ENCODE measurements at places on chromosomes 2 and 18.

GRCh38 chr2:128385365-128385764 is 66.7 kb upstream of the HS6ST1 start:
- DNase-seq, result no peak

GRCh38 chr2:158502974-158503373 is 46.2 kb downstream of the PKP4 start:
- no peak for DNase-seq

- DNase-seq, result no peak
Measured at GRCh38 chr2:20797096-20797495, 25.8 kb downstream of the LDAH start.

- no peak for DNase-seq
Measured at GRCh38 chr2:28627722-28628480, 123.7 kb upstream of the PPP1CB start.

- DNase-seq, result no peak
Measured at GRCh38 chr2:127226520-127227263, 6.6 kb upstream of the CYP27C1 start.

DNA sequence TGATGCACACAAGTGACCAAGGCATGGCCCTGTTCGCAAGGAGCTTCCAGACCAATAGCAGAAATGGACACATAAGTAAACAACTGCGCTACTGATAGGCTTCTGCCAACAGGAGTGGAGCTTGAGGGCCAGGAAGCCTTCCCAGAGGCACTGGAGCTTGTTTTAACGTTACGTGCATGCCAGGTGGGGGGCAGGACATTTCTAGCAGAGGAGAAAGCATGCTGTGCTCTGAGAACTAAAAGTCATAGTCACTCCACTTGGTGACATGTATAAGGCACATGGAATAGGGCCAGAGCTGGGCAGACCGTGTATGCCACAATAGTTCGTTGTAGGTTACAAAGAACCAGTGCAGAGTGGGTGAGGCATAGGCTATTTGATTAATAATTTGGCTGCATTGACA is 184.2 kb downstream of the NEDD4L start:
- DNase-seq, result no peak

DNA sequence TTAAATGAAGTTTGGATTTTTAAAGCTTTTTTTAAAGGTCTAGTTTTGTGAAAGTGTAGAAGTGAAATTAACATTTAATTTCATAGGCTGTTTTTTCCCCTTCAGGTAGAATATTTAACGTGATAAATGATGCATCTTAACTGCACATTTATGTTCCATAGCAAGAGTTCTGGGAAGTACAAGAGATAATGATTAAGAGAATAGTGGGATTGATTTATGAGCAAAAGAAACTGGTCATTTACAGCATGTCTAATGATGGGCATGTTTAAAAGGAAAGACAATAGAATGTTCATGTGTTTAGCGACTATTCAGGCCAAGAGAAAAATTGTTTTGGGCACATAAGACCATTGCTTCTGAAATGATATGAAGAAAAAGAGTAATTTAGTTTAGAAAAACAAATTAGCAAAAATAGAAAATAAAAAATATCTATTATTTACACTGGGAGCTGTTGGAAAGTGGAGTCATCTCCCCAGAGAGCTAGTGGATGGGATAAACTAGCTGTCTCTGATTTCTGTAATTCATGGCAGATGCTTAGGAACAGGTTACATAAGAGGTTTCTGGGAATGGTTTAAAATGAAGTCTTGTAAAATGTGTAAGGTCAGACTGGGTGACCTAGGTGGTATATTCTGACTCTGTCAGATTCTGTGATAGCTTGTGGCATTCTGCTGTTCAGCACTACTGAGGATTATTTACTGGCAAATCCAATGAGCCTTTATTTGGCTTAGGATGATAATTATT is 60.7 kb downstream of the WDR7 start:
- DNase-seq, result no peak

DNA sequence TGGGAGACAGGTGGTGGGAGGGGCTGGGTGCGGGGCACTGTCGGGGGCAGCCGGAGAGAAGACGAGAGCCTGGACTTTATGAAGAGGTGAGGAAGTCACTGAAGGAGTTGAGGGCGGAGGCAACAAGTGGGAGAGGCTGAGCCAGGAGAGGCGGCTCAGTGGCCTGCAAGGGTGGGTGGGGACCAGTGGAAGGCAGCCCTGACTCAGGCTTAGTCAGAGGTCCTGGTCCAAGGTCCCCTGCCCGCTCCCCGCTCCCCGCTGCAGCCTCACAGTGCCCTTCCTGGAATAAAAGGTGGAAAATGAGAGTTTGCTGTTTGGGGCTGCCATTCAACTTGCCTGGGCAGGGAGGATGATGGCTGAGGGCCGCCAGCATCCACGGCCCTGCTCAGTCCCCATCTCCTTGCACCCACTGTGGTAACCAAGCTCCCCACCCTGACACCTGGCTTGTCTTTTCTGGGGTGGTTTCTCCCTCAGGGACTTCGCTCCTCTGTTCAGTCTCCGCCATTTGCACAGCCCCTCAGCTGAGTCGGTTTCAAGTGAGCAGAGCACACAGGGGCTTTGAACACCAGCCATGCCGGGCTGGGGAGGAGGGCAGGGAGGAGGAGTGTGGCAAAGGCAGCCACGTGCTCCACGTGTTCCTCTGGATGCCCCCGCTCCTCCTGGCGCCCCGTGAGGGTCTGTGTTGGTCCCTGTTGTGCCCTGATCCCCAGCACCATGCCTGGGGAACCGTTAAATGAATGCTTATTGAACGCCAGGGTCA is 13.7 kb upstream of the RALB start:
- DNase-seq, result no peak

DNA sequence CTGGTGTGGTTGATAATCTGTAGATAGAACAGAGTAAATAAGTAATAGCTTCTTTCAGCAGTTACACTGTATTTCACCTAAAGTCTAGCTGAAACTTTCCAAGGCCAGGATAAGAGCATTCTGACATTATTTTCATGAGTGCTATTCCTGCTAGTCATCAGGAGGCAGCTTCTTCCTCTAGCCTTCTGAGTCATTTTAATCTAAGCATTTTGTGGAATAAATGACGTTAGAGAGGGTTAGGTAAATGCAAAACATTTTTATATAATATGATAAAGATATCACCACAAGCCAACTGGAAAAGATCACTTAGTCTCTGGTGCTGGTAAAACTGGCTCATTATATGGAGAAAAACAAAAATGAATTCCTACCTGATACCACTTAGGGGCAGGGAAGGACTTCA is 138.5 kb downstream of the MEP1B start:
- no peak for DNase-seq

- DNase-seq, result no peak
Measured at GRCh38 chr2:16223161-16223840, 283.0 kb downstream of the MYCN start.

DNA sequence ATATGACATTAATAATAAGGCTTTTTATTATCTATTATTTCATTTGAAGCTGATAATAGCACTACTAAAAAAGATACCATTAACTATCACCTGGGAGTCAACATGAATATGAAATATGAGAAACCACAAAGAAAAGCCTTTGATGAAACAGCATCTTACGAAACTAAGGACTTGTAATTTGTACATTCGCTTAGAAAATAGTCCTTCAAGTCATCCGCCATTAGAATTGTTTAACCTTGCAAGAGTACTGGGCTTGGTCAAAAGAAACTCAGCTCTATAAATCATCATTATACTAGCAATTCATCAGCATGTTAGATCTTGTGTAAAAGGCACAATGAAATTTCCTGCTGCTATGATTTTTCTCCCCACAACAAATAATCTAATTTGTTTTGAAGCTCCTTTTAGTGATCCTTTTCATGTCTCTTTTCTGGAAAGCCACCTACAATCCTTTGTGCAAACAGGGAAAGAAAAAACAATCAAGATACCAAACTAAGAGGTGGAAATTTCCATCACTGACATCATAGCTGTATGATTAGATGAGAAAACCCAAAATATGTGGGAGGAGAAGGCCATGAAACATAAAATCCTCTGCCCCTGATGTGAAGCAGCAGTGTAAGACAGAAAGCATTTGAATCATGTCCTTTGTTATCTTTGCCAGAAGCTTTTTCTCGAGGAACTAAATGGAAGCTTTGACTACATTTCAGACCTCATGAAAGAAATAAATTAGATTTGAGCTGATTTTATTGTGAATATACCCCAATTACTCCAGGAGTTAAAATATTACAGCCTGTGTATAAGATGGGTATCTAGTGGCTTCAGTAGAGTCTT is 31.2 kb downstream of the SCN9A start:
- DNase-seq, result no peak

DNA sequence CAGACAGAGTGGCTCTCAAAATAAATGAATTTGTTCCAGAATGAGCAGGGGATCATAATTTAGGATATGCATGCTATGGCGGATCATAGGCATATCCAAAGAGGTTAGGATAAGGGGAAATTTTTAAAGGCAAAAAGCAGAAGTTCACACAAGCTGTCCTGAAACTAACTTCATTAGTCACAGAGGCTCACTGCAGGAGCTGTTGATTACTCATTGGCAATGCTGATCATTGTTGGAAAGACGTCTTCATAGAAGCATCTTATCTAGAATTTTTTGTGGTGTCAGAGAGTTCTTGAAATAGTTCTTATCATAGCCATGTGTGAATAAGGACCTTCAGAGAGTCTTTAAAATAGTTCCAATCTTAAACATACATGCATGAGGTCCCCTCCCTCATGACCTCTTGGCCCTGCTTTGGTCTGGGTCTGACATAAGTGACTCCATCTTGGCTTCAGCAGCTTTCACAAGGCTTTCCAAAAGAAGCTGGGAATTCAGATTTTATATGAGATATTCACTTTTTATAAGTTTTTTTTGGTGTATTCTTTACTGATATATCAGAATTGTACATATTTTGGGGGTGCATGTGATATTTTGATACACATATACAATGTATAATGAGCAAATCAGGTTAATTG is 7.5 kb upstream of the CCDC195 start:
- DNase-seq, result no peak

- no peak for DNase-seq
Measured at GRCh38 chr2:160977376-160977775, 182.9 kb upstream of the TANK start.

DNA sequence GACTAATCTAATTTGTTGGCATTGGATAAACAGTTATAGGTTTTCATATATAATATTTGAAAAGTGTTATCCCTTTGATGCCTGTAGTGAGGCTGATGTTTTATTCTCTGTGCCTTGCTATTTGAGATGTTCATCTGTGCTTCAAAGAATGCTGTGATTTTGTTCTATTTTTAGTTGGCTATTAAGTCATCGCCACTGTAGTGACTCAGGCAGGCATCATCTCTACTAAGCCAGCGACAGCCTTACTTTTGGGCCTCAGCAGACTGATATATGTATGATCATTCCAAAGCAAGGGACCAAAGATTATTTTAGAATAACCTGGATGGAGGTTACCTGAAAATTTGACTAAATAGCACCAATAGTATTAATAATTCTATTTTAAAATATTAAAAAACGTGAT is 1674.5 kb upstream of the NXPH2 start:
- DNase-seq, result no peak

GRCh38 chr2:157825885-157826284 is 50.2 kb downstream of the ACVR1 start:
- no peak for DNase-seq

DNA sequence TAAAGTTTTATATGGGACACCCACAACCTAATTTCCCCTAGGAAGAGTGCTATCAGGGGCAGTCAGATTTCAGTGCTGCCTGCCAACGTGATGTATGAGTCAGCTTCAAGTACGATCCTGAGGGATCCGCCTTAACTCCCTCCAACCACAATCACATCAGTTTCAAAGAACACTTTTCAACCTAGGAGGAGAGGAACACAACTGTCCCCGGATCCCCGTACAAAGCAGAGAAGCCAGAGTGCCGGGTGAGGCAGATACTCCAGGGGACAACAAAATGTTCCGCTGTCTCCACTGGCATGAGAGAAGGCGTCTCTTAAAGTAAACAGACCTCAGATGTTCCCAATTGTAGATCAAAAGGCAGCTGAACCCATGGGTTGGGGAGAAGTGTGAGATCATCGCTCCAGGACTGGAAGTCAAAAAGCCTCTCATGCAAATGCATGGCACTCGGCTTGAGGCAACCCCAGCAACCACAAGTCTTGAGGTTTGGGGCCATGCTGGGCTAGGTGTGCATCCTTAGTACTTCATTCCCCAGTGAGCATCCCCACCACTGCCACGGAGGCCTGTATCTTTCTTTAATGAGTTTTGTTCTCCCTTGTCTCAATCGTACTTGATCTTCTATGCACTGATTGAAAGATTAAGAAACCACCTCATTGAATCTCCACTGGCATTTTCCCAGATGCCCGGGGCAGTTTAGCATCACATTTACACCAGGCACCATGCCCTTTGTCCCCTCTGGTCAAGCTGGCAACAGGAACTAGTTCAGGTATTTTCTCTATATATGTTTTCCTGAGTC is 91.0 kb upstream of the CCBE1 start:
- no peak for DNase-seq

- DNase-seq, result no peak
Measured at GRCh38 chr2:181116261-181116660, 135.9 kb downstream of the UBE2E3 start.

DNA sequence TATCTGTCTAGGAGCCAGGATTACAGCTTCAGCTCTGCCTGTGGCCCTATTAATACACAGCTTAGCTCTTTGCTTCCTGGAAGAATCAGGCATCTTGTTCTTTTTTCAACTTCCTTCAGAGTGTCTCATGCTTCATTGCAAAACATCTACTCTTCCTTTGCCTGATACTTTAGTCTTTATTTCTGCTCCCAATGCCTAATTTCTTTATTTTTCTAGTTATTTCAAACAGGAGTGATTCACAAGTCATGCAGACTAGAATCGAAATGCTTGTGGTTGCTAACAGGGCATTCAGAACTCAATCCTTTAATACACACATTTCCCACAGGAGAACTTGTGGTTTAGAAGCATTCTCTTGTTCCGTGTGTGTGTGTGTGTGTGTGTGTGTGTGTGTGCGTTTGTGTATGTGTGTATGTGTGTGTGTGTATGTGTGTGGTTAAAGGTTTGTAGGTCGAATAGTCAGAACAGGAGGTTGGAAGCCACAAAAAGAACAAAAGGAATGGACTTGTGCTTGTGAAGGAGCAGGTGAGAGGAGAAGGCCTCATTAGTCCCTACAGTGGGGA is 28.3 kb upstream of the INSIG2 start:
- DNase-seq, result no peak

DNA sequence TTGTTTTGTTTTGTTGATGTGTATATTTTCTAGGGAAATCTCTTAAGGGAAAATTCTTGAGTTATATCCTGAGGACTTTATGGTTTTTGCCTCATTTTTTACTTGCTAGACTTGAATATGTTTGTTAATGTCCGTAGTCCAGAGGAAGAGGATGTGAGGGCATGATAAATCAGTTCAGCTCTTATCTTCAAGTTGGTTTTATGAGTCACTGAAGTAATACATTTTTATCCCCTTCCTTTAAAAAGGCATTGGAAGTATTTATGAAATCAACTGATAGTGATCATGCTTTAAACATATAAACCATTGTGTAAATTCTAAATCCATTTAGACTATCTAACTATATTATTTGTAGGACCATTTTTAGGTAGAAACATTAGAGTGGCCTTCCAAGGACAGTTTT is 43.9 kb upstream of the CYBRD1 start:
- no peak for DNase-seq

Measured in NCI-H2081 treated with DMSO at 0.1 percent for 48 hours (cell line).